Retina (tissue), 1 donor: ENCODE measurements at places on chromosomes 11 and 22.

- no peak for DNase-seq
These were observed 69.1 kb upstream of the APOA1 start for GRCh38 chr11:116906479-116906878.

DNA sequence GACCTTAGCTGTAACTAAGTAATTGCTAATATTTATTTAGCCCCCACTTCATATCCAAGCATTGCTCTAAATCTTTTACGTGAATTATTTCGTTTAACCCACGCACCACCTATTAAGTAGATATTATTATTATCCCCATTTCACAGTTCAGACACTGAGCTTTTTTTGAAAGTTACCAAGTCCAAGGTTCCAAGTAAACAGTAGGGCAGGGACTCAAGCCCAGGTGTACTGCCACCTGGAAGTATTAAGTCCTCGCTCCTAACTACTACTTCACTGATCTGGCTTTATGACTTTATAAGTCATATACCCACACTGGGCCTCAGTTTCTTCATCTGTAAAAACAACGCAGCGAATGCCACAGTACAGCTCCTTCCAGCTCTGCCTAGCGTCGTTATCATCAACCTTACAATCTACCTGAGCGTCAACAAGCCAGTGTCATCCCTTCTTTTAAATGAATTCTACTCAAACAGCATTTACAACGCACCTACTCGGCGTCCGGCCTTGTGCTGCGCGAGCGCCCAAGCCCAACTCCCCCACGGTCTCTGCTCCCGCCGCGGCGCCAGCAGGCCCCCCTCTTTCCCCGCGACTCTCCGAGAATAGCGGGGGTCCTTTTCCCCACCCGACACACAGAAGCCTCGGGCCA is 624 bp downstream of the TMEM41B start:
- DNase-seq, result no peak

DNA sequence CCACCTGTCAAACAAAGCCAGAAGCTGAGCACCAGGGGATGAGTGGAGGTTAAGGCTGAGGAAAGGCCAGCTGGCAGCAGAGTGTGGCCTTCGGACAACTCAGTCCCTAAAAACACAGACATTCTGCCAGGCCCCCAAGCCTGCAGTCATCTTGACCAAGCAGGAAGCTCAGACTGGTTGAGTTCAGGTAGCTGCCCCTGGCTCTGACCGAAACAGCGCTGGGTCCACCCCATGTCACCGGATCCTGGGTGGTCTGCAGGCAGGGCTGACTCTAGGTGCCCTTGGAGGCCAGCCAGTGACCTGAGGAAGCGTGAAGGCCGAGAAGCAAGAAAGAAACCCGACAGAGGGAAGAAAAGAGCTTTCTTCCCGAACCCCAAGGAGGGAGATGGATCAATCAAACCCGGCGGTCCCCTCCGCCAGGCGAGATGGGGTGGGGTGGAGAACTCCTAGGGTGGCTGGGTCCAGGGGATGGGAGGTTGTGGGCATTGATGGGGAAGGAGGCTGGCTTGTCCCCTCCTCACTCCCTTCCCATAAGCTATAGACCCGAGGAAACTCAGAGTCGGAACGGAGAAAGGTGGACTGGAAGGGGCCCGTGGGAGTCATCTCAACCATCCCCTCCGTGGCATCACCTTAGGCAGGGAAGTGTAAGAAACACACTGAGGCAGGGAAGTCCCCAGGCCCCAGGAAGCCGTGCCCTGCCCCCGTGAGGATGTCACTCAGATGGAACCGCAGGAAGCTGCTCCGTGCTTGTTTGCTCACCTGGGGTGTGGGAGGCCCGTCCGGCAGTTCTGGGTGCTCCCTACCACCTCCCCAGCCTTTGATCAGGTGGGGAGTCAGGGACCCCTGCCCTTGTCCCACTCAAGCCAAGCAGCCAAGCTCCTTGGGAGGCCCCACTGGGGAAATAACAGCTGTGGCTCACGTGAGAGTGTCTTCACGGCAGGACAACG is 11.7 kb downstream of the CXCR5 start:
- DNase-seq, result no peak

DNA sequence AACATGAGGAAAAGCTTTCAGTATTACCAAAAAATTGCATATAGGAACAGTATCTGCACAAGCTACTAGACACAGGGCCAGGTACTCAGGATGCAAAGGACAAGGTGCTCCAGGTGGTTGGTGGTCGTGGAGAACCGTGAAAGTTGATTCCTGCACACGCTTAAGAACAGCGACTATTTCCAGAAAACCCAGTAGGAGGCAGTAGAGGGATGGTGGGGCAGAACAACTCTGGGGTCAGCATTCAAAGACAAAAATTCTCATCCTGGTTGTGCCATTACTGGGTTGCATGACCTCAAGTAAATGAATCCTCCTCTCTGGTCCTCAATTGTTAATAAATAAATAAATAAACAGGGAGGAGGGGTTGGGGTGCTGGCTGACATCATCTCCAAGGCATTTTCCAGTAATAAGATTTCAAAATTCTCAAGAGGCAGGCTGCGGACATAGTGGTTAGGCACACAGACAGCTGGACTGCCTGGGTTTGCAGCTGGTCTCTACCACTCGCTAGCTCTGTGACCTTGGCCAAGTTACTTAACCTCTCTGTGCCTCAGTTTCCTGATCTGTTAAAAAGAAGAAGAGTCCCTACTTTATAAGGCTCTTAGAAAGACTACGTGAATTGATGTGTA is 89.6 kb downstream of the ISX start:
- no peak for DNase-seq

GRCh38 chr11:67240576-67241389 is 25.5 kb upstream of the GRK2 start:
- DNase-seq, result peak; percentile 67

GRCh38 chr11:70398834-70399680 is 728 bp downstream of the CTTN start:
- no peak for DNase-seq

DNA sequence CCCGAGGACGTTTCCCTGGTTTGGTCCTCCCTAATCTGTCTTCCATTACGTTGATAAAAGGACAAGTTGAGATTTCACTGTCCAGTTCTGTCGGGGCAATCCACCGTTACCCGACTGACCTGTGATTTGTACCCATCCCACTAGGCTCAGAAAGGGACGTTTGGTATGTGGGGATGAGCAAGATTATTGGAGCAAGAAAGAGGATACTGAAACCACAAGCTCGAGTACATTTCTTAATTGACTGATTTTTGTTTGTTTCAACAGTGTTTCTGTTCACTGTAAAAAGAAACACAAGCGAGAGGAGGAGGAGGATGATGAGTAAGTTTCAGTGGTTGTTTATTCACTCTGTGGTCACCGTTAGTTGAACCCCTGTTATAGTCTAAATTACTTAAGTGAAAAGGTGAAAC is 969 bp downstream of the CCDC117 start:
- no peak for DNase-seq

DNA sequence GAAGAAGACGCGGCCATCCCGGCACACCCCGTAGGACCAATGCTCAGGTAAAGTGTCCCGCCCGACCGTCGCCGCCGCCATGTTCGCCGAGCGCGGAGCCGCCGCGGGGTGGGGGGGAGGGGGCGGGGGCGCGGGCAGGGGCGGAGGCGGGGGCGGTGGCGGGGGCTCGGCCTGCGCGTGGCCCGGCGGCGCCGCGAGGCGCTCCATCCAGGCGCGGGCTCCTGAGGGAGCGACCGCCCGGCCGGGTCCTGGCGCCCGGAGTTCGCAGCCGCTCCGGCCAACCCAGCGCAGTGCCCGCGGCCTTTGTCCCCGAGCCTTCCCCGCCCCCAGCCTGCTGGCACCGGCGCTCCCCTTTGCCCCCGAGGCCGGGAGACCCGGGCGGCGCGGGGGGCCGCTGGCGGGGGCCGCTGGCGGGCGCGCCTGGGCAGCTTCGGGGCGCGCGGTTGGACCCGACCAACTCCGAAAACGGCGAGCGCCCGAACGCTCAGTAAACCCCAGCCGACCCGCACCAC is at the start of gene PLEKHA7:
TSS of gene PLEKHA7 (minus strand) at position 94 of the 512 bp plus-strand sequence. CDS start at position 81, 13 bp downstream.
- no peak for DNase-seq

GRCh38 chr11:116736763-116737162 is 36.0 kb downstream of the BUD13 start:
- DNase-seq, result no peak

DNA sequence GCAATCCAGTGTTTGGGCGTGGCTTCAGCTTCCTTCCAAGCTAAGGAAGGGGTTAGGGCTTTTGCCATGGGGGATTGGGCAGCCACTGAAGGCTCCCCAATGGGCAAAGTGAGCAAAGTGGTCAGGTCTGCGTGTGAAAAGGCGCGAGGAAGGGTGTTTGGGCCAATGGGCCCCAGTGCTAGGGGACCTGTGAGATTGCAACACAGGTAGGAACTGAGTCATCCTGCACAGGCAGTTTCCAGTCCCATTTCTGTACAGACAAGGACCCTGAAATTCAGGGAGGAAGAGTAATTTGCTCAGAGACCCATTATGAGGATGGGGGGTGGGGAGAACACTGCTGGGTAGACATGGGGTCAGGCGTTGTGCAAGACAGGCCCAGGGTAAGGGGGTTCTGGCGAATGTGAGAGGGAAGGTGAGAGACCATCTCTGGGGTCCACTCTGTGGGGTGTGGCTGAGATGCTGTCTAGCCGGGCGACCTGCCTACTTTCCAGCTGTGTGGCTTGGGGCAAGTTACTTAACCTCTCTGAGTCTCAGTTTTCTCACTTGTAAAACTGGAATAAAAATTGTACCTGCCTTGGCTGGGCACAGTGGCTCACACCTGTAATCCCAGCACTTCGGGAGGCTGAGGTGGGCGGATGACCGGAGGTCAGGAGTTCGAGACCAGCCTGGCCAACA is 7.3 kb downstream of the CCDC88B start:
- DNase-seq, result no peak

DNA sequence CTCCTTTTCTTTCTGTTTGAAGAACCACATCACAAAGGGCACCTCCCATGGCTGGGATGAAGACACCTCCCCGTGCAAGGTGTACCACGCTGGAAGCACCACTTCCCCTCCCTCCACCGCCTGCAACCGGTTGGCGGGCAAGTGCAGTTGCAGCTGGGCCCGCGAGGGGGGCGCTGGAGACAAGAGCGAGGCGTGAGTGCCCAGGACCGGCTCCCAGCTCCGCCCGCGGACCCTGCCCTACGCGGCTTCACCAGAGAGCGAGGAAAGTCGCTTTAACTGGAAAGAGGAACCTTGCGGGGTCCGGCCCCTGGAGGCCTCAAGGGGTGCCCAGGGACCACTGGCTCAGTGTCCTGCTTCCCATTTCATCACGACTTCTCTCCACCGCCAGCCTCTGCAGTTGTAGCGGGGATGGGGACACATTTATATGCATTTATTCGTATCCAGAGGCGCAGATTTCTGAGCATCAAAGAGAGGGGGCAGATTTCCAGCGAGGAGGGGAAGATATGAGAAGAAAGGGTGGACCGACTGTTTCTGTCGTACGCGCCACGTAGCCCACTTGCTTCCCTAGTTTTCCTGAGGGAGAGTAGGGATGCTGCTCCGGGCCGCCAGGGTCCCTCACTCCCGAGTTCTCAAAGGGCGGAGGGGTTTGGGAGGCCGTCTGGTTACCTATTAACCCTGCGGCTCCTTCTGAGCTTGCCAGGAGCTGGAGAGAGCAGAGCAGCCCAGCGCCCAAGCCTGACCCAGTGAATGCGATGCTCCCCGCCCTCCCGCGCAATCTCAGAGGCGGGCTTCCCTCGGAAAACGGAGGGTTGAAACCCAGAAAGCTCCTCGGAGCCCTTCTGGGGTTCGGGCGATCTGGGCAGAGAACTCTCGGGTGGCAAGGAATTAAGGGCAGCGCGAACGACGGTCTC is 3.5 kb downstream of the ESAM start:
- DNase-seq, result peak; percentile 85

- DNase-seq, result no peak
These were observed 12.0 kb upstream of the GAB2 start for GRCh38 chr11:78429660-78430059.
